ENCODE measurements at places on chromosomes 2 and 18.

- no peak for DNase-seq
These were observed 86.2 kb upstream of the RAB27B start for GRCh38 chr18:54742120-54742519.

- no peak for DNase-seq
These were observed 64.0 kb downstream of the TBR1 start for GRCh38 chr2:161480123-161480522.

DNA sequence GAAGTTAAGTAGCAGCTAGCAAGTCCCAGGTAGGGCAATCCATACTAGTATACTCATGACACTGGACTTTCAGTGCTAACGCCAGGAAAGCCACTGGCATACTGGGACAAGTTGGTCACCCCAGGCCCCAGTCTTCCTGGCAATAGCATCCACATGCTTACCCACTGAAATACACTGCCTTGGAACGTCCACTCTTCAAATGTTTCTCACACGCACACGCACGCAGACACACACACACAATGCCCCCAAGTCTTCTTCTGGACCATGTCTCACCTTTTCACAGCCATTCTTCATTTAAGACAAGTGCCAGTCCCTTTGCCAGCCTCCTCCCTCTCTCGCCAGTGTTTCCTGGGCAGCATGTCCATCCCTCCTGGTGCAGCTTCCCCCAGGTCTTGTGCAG is 8.7 kb upstream of the TEX261 start:
- DNase-seq, result no peak

DNA sequence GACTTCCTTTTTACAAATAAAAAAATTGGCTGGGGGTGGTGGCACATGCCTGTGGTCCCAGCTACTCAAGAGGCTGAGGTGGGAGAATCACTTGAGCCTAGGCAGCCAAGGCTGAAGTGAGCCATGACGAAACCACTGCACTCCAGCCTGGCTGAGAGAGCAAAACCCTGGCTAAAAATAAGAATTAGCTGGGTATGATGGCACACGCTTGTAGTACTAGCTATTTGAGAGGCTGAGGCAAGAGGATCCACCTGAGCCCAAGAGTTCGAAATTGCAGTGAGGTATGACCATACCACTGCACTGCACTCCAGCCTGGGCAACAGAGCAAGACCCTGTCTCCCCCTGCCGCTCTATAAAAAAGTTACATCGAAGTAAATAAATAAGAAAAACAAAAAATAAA is 33.7 kb downstream of the GFPT1 start:
- DNase-seq, result no peak

DNA sequence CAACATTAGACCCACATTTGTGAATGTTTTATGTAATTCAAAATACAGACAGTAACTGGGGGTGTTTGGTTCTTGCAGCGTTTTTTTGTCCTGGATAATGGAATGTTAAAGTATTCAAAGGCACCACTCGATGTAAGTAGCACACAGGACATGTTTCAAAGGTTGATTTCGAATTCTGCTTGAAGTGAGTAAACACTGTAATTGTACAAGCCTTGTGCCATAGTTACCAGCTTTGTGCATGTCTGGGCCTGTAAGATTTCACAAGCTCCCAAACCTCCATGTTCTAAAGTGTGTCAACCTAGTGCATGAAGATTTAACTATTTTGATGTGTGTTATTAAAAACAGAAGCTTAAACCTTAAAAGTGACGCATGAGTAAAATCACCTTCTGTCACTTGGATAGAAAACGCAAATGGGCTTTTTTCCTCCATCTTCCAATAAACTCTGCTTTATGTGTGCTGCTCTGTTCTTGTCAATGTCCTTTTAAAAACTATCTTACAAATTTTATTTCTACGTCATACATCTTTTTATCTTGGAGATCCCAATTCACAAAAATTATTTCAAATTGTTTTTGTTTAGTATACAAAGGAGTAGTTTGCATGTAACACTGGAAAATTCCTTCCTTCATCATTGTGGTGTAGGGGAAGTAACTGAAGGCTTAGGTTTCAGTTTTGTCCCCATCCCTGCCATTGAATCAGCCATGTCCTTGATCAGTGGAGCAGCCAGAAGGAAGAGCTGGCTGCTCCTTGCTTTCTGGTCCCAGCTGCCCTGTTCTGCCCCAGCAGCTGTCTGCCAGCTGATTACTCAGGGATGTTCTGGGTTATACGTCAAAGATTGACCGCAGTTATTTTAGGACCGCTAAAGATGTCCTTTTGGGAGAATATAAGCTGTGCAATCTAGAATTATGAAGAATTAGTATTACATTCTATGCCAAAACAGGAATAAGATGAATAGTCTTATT is 119.2 kb downstream of the PRKRA start:
- no peak for DNase-seq

DNA sequence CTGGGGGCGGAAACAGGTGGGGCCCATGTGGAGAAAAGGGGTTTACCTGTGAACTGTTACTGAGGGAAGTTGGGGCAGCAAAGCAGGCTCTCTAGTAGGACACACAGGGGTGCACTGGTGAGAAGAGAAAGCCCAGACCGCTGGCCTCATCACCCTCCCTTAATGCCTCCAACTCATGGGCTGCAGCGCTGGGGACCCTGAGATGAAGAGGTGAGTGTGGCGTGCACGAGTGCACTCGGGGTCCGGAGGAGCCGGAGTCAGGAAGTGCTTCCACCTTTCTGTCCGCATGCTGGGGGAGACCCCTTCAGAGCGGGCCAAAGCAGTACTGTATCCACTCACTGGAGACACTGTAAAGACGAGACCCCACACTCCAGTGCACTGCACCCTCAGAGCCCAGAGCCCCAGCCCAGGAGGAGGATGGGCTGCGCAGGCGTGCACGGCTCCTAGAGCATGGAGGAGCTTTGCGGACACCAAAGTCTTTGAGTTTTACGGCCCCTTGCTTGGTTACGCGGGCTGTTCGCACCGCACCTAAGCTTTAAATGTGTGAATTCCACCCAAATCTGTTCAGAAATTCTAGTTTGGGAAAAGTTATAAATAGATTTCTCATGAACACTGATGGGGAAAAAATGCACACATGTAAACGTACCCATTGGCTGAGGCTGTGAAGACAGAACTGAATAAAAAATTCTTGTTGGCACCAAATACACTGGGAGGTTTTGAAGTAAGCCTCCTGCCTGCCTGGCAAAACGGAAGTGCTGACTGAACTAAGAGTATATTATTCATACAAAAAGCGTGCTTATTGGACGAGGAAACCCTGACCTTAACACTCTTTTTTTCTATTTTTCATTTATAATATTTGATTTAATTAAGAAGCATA is 45.4 kb upstream of the PPP4R1 start:
- DNase-seq, result no peak

DNA sequence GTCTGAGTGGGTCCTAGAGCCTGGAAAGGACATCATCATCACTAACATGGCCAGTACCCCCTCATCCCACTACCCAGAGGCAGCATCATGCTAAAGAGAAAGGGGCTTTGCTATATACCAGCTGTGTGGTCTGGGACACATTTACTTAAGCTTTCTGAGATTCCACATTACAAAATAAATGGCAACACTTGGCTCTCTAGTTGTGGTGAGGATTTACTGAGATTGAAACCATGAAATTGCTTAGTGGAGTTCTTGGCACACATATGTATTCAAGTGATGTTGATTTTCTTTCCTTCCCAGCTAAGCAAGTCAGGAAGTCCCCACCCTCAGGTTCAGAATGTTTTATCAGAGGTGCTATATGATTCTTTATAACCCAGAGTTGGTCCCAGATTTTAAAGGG is 362.0 kb downstream of the CLIP4 start:
- no peak for DNase-seq

DNA sequence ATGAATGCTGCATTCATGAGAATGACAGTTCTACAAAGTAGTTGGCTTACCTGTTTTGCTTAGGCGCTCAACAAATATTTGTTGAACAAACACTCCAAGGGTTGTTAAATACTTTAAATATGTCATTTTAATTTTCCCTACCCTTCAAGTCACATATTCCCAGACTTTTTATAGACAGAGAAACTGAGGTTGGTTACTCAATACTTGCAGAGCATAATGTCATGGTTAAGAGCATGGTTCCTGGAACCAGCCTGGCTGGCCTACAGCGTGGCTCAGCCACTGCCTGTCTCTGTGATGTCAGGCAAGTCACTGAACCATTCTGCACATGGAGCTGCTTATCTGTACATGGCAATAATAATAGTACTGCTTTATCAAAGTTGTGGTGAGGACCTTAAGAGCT is 120.0 kb upstream of the STK17B start:
- DNase-seq, result no peak

DNA sequence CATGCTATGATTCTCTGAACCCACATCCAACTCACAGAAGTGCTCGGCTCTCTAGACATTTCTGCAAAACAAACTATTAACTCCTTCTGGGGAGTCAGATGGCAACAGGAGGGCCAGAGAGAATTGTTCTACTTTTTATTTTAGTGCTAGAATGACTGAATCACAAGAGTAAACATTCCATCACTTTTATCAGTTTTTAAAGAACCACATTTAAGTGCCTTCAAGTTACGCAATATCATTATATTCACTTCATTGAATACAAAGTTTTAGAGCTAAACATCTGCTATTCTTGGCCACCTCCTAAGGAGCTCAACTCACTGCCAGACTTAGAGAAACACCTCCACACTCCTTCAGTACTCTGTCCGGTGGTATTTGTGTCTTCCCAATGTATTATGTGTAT is 22.4 kb downstream of the B4GALT6 start:
- DNase-seq, result peak; percentile 34

DNA sequence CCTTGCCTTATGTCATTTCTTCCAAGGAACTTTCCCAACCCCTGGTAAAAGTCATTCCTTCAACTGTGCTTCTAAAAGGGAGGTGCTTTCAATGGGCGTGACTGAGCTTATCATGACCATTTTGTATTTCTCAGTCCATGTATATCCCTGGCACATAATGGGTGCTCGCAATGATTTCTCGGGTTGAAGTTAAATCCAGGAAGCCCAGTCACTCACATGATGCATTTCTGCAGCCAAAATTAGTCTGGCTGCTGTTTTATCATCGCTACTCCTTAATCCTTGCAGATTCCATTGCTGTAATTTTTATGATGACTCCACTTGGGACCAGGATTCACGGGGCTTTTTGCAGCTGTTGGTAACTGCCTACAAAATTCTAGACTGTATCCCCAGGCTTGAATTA is 25.9 kb upstream of the RFX8 start:
- DNase-seq, result peak; percentile 25

DNA sequence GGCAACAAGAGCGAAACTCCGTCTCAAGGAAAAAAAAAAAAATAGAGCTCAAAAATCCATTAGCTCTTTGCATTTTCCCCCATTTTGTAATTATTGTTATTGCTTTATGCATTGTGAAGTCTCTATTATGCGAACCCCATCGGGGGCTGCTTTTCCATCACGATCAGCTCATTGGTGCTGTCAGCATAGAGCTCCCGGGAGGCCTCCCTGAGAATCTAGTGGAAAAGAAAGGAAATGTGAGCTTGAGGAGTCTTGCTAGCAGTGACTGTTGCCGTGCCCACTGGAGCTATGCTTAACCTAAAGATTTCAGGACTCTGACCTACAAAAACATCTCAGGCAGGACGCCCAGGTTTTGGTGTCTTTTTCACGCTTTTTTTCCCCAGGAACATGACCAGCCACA is 102.6 kb upstream of the NDUFV2 start:
- peak; percentile 21 for DNase-seq

DNA sequence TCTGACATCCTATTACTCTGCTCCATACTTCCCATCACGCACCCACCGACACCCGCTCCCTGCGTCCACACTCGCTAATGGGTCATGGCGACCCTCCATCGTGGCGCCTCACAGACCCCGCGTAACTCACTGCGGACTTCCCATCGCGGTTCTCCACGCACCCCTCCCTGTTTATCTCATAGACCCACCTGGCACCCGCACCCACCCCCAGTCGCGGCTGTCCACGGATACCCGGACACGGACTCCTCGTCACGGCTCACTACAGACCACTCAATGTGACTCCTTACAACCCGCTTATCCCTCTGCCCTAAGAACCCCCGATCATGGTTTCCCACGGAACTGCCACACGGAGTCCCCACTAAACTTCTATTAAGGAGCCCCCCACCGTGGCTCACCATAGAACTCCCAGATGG is 458 bp downstream of the CXXC1 start:
- DNase-seq, result no peak

DNA sequence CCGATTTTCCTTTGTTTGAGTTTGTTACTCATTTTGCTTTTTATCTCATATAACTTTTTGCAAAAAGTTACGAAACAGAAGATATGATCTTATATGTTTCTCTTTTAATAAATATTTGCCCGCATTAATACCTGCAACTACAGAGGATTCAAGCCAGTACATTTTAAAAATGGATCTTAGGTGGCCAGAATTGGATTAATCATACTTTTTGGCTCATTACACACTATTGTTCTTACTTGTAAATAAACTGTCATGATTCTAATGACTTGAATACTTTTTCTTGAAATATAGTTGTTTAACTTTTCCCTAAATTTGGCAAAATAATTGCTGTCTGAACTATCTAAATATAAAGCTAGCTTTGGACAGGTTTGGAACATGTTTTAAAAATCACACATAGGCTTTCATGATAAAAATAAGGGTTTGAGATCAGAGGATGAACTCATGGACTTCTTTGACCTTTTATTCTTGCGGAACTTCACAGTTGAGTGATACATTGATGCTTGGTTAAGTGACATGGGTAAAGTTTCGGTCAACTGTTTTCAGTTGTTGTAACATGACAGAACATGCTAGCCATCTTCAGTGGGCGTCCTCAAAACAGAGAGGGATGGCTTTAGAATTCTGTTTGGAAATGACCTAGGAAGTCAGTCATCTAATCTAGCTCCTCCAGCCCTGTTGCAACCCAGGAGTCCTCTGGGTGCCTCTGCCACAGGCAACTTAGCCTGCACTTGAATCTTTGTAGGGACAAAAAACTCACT is 44.5 kb downstream of the LTBP1 start:
- DNase-seq, result no peak

DNA sequence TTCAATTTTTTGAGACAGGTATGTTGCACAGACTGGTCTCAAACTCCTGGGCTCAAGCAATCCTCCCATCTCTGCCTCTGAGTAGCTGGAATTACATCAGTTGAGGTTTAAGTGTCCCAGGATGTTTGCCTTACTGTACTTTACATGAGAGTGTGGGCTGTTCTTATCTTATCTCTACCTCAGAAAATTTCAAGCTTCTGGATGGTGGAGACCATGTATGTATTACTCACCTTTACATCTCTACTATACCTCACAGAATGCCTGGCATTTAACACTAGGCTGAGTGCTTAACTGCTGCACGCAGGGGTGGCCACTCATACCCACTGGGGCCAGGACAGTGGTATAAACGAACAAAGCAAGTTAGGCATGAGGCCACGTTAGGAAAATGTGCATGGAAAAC is 272.0 kb upstream of the RAB12 start:
- no peak for DNase-seq

DNA sequence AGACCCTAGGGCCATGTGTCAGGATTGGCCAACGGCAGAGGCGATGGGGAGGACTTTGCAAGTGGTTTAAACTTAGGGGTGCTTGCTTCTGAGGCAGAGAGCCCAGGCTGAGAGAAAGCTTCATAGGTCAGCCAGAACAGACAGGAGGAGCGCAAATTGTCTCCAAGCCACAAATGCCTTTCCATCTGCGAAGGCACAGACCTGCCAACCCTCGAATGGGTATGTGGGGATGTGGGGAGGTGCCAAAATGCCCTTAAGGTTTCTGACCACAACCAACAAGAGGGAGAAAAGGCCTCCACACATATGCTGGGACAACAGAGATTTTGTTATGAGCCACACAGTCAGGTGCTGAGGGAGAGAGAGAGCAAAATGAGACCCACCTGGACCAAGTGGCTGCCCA is 283.6 kb downstream of the CYP26B1 start:
- no peak for DNase-seq

- peak; percentile 90 for DNase-seq
These were observed 5.6 kb upstream of the SMAD7 start for GRCh38 chr18:48956356-48956755.

GRCh38 chr2:201830666-201831065 is 24.3 kb downstream of the CDK15 start:
- DNase-seq, result no peak
